HFF-Myc (cell line): ENCODE measurements at places on chromosomes 11 and 22.

- no peak for DNase-seq
Measured at GRCh38 chr11:67577951-67578350, 5.7 kb upstream of the GSTP1 start.

GRCh38 chr11:12461516-12461915 is 84.1 kb downstream of the PARVA start:
- peak; percentile 69 for DNase-seq

DNA sequence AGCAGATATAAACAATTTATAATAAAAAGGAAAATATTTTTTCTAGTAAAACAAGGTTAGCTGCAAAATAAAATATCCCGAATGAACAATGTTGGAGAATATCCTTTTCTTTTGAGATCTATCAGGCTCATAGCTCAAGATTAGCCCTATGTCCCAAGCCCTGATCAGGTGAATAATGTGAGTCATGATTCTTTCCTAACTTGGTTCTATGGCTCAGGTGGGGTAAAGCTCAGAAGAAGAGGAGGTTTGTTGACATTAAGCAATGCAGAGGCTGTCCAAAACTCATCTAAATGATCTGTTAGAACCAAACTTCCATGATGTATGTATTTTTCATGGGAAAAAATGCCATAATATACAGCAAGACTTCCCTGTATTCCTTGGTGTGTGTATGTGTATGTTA is 86.1 kb downstream of the TRIM44 start:
- no peak for DNase-seq

DNA sequence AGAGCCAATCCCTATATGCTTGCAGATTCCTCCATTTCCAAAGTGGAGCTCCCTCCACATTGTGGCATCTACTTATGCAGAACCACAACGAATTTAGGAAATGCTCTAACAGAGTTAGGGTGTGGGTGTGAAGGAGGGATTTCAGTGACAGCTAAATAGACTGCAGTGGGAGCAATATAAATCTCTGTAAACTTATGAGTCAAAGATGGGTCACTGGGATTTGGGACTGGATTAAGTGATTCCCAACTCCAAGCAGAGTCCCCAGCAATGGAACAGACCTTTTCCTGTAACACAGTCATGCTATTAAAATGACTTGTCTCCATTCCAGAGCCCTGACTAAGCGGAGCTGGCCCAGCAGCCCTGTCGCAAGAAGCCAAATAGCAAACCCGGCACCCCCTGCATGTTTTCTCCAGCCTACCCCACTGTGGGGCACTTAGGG is 36.6 kb downstream of the RPL27A start:
- peak; percentile 97 for DNase-seq

DNA sequence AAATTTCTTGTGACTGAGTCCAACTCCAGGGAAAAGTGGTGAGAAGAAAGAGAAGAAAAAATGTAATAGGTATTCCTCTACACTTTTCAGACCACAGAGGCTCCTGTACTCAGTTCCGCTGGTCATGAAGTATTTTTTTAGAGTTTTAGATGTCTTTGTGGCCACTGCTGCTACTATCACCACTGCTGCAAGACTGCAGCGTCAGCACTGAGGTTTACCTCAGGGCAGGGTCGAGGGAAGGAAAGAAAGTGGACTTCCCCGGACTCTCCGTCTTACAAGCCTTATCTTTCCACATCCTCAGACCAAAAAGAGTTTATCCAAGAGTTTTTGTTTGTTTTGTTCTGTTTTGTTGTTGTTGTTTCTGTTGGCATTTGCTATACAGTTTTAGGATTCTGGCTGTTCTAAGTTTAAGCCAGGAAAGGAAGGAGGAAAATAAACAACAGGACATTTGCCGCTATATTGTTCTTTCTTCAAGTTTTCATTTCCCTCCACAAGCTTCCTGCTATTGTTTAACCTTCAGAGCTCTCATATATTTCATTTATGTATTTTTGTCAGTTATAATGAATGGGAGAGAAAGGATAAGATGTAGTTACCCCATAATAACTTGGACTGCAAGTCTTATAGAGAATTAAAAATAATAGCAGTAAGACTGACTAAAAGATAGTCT is 919.3 kb downstream of the NTM start:
- DNase-seq, result no peak

- DNase-seq, result no peak
Measured at GRCh38 chr11:29913352-29913751, 103.5 kb downstream of the KCNA4 start.

DNA sequence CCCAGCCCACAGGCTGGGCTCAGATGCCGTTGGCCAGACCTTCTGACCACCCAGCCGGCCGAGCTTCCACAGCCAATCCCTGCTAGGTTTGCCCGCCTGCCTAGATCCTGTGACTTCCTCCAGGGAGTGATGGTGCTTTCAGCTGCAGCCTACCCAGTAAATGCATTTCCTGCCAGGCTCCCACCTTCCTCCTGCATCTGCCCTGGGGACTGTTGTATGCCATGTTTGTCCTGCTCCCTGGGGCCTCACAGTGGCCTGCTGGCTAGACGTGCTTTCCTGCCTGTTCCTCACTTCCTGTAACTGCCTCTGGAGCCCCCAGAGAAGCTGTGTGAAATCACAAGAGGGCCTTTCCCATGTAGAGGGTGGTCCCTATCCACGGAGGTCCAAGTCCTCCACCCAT is 86.2 kb downstream of the GALNT18 start:
- no peak for DNase-seq

- no peak for DNase-seq
Measured at GRCh38 chr11:79189055-79189454, 251.8 kb downstream of the TENM4 start.

- DNase-seq, result no peak
Measured at GRCh38 chr11:134944986-134945385, 532.9 kb upstream of the B3GAT1 start.

GRCh38 chr22:42236848-42237247 is 33.6 kb downstream of the TCF20 start:
- DNase-seq, result no peak

- DNase-seq, result no peak
Measured at GRCh38 chr22:48257685-48258055, 1495.2 kb downstream of the TBC1D22A start.

DNA sequence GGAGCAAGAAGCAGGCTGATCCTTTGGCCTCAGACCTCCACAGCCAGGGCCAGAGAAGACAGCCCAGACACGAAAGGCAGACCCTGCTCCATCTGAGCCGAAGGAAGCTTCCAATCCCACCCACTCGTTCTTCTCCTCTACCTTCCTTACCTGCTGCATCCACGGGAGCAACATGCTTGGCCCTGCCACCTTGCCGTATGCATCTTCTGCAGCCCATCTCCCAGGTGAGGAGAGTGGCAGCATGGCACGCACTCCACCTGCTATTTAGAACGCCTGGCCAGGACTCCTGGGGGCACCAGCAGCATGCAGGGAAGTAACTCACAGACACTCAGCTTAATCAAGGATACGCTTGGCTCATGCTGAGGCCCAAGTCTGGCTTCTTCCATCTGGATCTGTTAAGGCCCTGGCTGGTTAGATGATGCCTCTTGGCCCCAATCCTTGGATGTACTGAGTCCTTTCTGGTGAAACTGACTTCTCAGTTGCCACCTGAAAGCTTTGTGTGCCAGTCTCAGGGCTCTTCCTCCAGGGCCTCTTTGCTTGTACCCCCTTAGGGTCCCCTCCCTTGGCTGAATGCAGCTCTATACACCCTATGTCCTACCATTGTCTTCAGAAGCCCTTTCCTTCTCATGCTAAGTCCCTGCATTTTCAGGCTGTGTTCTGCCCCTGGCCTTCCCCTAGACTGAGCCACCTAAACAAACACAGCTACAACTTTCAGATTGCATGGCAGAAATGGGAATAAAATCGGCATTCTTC is 604.9 kb downstream of the BUD13 start:
- DNase-seq, result no peak

DNA sequence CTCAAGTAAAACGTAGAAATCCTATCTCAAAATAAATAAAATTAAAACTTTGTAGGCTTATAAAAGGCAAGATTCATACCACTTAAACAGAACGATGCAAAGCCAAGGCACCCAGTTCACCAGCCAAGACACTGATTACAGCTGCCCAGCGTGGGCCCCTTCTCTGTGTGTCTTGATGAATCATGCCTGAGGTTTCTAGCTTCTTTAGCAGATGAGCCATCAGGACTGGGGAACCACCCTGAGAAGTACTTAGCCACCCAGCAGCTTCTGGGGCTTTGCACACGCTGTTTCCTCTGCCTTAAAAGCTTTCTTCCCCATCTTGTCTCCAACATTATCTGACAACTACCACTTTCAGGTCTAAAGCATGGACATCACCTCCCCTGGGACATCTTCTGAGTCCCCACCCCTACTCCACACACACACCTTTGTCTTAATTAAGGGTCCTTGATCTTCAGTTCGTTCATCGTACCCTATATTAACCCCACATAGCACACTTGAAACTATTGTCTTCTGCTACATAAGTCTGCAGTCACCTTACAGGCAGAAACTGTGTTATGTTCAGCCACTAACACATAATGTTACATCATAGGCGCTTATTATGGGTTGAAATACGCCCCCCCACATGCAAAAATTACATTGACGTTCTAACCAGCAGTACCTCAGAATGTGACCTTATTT is 8.7 kb upstream of the LAYN start:
- peak; percentile 57 for DNase-seq

- DNase-seq, result no peak
Measured at GRCh38 chr11:34613015-34613414, 7.9 kb upstream of the EHF start.

DNA sequence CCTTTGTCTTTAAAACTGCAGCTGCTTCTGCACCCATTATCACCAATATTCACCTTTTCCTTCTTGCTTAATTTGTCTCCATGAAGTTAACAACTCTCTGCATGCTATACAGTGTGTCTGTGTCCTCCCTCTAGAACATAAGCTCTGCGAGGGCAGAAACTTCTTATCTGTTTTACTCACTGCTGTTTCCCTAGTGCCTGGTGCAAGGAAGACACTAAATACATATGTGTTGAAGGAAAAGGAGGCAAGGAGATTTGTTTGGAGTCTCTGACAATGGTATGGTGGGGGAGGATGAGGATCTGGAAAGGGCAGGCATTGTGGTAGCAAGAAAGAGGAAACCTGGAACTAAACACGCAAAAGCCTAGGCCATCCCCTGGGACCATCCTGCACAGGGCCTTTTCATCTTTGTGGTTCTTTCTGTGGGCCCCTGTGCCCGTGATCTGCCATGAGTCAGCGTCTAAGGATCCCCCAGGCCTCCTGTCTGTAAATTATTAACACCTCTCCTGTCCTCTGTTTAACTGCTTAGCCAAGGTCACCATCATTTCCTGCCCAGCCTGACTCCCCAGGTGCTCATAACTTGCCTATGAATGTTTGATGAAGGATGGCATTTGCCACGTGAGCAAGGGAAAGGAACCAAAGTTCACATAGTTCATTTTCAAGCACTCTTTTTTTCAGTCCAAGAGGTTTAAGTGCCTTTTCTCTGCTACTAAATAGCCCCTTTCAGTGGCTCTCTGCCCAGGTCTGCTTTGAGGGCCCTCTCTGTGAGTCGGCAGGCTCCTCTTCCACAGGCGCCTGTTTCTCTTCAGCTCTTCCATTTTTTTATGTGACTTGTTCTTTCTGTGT is 131.1 kb downstream of the RASSF10 start:
- DNase-seq, result peak; percentile 14

DNA sequence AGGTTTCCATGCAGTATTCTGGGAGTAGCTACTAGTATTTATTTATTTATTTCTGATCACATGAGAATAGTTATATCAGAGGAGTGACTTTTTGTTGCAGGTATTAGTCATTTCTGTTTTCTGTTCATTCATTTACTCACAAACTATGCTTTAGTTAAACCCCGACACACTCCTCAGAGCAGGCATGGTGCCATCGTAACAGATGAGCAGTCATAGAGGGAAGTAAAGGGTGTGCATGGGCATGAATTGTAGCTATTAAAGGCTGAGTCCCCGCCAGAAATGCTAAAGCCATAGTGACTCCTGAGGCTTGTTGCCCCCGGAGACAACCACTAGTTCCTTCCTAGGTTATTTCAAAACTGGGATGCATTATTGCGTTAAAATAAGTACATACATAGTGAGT is 10.6 kb downstream of the JHY start:
- no peak for DNase-seq

DNA sequence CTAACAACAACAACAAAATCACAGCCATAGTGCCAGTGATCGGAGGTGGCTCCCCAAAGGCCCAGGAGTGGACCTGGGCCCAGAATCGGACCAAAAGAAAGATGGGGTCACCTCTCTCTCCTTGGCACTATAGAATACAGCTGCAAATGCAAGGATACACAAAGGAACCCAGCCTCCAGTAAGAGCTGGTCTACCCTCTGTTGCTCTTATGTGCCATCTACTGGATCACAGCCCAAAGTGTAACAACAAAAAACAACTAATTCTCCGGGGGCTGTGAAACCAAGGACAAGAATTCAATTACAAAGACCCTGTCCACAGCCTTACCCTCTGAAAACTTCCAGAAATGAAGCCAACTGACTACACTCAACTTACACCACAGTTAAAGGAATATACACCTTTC is 21.6 kb downstream of the OR8G5 start:
- no peak for DNase-seq

DNA sequence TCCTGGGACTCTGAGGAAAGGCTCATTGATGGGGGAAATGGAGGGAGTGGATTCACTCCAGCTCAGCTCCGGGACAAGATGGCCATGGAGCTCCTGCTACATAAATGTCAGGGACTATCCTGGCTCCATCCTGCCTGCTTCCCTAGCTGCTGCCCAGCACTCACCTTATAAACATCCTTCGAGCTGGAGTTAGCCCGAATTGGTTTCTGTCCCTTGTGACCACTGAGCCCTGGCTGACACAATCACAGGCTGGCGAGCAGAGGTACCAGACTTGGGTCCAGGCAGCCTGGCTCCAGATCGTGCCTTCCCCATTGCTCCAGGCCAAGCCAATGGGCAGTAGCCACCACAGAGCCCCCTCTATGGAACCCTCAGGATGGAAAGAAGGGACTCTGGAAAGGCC is 77.6 kb downstream of the FDX1 start:
- no peak for DNase-seq

GRCh38 chr11:59283825-59284772 is 71.4 kb upstream of the MPEG1 start:
- DNase-seq, result peak; percentile 3

DNA sequence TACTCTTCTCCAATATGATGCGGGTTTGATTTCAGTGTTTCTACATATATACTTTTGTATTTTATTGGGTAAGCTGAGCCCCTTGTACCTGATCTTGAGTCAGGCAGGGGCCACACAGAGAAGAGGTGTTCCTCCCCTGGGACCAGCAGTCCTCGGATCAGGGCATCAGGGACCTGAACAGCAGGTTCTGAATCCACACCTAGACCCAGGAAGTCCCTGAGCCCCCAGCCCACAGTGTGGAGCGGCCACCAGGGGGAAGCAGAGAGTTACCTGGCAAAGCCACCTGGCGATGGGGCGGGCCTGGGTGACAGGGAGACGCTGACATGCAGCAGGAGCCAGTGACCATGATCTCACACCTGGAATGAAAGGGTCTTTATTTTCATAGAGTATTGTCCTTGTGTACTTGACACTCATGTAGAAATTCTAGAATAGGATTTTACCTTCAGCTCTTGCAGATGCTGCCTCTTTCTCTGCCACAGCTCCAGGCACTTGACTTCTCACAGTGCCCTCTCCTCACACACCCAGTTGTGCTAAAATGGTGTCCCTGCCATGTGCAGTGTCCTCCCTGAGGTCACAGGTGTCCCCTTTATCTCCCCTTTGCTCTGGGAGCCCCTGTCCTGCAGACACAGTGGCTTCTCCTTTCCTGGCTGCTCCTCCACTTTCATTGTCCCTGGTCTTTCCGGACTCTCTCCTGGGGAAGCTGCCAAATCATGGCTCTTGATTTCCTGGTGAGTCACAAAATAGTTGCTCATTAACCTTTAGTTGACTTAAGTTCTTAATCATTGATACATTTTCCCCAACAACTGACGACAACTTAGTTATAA is 48.5 kb downstream of the GGTLC2 start:
- DNase-seq, result no peak
